Activated CD4-positive, CD25-positive, alpha-beta regulatory T cell treated with anti-CD3 and anti-CD28 coated beads, Interleukin-2, amount 50 U/mL, for 24 hours (primary cell): ENCODE measurements at places on chromosomes 13 and 19.

GRCh38 chr19:15113245-15114152, 6.3 kb downstream of the SYDE1 start:
- no peak for ATAC-seq

DNA sequence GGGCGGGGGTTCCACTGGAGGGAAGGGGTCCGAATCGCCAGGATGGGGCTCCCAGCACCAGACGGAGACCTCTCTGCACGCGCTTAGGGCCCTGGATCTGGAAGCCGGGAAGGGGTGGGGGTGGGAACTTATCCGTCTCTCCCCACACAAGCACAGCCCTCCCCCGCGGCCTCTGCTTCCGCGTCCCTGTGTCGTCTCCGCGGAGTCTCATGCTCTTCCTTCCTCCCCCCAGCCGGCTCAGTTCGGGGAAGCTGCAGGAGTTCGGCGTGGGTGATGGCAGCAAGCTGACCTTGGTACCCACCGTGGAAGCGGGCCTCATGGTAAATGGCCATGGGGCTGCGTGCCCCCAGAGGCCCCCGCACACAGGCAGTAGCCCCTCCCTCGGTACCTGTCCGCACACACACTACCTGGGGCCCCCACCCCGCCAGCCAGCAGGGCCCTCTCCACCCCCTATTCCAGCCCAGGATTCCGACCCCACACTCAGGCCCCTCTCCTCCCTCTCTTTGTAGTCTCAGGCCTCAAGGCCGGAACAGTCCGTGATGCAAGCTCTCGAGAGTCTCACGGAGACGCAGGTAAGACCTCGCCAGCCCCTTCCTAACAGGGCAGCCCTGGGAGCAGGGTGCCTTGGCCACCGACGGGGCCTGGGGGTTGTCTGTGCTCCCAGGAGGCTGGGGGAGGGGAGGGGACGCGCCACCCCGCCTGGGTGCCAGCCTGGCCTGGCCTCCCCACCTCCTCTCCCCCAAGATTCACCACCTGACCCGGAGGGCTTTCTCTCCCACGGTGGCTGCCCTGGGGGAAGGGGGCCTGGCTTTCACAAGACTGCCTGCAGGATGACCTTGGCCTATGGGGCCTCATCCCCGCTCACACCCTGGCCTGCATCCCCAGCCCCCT, 3.2 kb downstream of the MIDN start:
- ATAC-seq, result no peak

DNA sequence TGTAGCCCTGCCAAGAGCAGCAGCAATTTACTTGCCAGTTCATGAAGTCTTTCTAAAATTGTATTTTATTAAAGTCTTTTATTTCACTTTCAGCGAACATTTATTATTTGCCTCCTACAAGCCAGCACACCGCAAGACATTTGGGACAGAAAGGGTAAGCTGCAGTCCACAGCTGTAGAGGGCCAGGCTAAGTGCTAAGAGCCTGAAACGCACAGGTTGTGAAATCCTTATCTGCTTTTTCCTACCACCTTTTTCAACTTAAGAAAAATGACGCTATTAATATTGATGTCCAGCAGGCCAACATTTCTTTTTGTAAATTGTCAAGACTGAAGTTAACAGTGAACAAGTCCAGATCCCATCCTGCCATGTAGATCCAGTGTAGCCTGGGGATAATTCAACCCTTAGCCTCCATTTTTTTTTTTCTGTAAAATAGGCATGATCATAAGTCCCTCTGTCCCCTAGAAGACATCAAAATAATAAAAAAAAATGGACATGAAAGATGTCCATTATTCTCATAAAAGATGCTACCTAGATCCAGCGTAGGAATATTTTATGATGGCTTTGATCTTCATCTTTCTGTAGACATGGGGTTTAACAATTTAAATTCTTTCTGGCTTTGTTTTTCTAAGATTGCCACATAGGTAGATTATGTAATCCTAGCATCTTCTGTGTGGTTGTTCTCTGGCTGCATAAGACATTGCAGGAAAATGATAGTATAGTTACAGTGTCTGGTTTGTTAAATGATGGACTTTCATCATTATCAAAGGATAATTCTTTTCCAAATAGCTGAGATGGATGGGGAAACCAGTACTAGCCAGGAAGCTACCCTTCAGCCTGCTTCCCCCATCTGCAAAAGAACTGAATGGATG, 128.4 kb downstream of the SHISA2 start:
- no peak for ATAC-seq

- no peak for ATAC-seq
Observed at GRCh38 chr19:31560086-31561060, 211.1 kb upstream of the TSHZ3 start.

DNA sequence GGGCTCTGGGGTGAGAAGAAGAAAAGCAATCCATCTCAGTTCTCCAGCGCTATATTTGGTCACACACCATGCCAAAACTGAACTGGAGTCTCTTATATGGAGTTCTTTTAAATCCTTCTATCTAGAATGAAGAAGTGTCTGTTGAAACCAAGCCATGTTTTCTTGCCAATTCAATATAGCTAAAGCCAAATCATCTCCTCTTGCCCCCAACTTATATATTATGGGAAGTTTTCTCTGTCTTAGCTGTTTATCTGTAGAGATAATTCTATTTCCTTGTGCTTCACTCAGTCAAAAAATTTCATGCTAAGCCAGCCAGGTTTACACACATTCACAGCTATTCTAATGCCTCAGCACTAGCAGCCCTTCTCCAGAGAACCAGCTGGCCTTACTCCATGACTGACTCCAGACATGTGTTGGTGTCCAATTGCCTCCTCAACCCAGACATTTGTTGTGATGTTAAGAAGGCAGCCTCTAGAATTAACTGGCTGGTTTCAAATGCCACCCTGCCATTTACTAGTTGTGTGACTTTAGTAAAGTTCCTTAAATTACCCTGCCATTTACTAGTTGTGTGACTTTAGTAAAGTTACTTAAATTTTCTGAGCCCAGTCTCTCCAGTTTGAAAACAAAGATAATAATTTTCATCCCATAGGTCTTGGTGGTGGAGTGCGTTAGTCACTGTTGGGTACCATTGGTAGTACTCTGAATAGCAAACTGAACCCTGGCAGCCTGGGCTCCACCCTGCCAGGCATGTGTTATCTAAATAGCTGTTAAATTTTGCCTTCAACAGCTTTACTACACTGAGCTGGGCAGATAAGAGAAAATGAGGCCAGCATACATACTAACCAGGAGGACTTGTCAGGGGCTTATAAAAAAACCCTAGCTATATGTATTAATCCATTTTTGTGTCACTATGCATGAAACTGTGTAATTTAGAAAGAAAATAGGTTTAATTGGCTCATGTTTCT, 525.1 kb downstream of the LMO7 start:
- ATAC-seq, result no peak

- ATAC-seq, result peak; percentile 60
Observed at GRCh38 chr19:7869453-7869909, 4.7 kb downstream of the PRR36 start.
